Activated gamma-delta T cell (primary cell): ENCODE measurements at places on chromosomes 1 and 21.

DNA sequence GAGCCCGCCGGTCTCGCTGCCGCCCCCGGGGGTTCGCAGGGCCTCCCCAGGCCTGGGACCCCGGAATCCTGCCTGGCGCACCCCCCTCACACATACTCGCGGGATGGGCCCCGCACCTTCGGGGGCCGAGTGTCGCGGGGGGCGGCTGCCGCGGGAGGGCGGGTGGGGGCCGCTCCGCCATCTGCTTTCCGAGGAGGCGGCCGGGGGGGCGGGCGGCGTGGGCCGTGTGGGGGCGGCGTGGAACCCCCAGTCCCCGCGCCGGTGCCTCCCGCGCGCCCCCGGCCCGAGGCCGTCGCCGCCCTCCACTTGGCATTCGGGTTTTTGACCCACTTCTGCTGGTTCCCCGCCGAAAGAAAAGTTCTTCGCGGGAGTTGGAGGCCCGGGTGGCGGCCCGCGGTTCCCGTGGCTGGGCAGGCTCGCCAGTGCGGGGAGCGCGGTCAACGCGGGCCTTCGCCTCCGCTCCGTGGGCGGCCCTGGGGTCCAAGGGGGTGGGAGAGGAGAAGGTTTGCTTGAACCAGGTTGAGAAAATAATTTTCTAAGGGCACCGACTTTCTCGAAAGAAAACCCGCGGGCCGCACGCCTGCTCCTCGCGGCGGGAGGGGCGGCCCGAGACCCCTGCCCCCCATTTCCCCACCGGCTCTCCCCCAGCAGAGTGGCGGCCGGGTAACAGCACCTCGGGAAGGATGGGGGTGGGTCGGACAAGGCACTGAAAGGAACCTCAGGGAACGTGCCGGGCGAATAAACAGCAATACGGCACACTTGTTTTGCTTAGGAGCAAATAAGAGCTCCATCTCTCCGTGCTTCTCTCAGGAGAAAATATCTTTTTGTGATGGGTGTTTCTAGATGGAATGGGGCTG is 1.6 kb downstream of the PHF13 start:
- peak; percentile 32 for DNase-seq

- no peak for DNase-seq
Measured at GRCh38 chr1:2014181-2014580, 5.0 kb upstream of the GABRD start.

- no peak for DNase-seq
Measured at GRCh38 chr1:246329900-246330299, 177.2 kb downstream of the SMYD3 start.

GRCh38 chr1:97053268-97053667 is 331.7 kb downstream of the PTBP2 start:
- no peak for DNase-seq

DNA sequence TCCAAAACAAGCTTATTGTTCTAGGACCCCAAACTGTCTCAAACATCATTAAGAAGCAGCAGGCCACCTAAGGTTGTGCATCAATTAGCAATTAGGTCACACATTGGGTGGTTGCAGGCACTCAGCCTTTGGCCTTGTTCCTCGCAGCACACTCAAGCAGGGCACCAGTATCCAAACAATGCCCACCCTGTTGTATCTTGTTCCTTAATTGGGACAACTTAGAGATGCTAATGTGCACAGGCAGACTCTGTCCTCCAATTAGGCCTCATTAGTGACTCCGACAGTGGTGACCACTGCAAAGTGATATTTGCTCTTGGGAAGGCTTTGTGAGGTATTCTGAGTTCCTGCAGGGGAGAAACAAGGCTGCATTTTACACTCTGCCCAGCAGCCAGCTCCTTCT is 515.1 kb upstream of the PTBP2 start:
- DNase-seq: no peak

DNA sequence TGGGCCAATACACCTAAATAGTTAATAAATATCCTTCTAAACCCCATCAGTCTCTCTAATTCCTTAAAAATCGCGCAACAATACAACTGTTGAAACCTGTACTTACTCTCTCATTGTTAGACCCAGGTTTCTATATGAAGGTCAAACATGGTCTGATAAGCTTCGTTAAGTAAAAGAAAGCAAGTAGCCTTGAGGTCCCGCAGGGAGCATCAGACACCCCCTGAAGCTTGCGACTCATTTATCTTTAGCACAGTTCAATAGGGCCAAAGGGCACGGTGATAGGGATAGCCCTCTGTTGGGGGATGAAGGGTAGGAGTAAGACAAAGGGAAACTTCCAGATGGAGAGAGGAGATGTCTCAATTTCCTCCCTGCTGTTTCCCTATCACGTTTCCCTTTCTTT is 27.3 kb upstream of the THEM4 start:
- DNase-seq: no peak

- DNase-seq: no peak
Measured at GRCh38 chr21:37737996-37738395, 178.3 kb downstream of the KCNJ6 start.

- no peak for DNase-seq
Measured at GRCh38 chr1:233625087-233625486, 11.2 kb downstream of the KCNK1 start.

- DNase-seq: no peak
Measured at GRCh38 chr1:227808566-227808965, 6.9 kb upstream of the PRSS38 start.

DNA sequence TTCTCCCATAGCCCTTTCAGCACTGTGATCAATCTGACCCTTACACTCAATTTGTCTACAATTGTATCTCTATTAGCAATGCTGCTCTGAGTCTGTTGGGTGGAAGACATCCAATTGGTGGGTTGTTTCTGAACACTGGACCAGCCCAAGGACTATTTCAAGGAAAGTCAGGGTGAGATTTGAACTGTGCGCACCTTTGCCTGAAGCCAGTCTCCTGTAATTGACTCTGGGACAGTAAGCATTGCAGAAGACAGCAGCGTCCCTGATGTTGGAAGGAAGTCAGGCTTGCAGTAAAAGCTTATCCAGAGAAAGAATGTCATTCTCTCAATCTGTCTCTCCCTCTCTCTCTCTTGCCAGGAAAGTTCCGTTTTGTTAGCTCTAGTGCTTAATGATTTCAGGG is 233.9 kb downstream of the KIF26B start:
- no peak for DNase-seq

- DNase-seq: no peak
Measured at GRCh38 chr1:169271098-169271497, 96.5 kb downstream of the NME7 start.

GRCh38 chr1:145689922-145690321 is 17.2 kb downstream of the PDZK1 start:
- DNase-seq: no peak

- DNase-seq: no peak
Measured at GRCh38 chr1:198669023-198669698, 30.3 kb downstream of the PTPRC start.

- no peak for DNase-seq
Measured at GRCh38 chr1:95278173-95279006, 44.4 kb downstream of the RWDD3 start.

DNA sequence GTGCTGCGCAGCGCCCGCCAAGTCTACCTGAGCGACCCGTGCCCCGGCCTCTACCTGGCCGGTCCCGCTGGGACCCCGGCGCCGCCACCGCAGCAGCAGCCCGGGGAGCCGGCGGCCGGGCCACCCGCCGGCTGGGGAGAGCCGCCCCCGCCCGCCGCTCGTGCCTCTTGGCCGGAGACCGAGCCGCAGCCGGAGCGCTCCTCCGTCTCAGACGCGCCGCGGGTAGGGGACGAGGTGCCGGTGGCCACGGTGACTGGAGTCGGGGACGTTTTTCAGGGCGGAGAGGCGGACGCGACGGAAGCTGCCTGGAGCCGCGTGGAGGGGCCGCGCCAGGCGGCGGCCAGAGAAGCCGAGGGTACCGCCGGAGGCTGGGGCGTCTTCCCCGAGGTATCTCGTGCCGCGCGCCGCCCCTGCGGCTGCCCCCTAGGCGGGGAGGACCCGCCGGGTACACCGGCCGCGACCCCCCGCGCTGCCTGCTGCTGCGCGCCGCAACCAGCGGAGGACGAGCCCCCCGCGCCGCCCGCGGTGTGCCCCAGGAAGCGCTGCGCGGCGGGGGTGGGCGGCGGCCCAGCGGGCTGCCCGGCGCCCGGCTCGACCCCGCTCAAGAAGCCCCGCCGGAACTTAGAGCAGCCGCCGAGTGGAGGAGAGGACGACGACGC is 646 bp downstream of the IER5 start:
- peak; percentile 42 for DNase-seq

DNA sequence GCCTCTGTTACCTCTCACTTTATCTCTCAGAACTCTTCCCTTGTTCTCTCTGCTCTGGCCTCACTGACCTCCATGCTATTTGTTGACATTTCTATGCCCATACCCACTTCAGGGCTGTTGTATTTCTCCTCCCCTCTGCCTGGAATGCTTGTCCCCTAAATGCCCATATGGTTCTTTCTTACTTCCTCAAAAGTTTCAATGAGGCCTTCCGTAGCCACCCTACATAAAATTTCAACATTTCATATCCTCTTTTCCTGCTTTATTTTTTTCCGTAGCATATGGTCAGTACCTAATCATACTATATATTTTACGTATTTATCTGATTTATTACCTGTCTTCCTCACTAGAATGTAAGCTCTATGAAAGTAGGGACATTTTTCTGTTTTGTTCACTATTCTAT is 47.1 kb upstream of the ZYG11A start:
- no peak for DNase-seq

- no peak for DNase-seq
Measured at GRCh38 chr1:243483071-243483771, 227.4 kb downstream of the SDCCAG8 start.

DNA sequence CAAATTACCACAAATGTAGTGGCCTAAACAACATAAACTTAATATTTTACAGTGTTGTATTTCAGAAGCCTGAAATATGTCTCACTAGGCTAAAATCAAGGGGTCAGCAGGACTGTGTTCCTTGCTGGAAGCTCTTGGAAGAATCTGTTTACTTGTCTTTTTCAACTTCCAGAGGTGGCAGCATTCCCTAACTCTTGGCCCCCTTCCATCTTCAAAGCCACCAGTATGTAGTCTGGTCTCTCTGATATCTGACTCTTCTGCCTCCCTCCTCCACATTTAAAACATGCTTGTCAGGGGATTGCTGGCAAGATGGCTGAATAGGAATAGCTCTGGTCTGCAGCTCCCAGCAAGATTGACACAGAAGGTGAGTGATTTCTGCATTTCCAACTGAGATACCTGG is 567.5 kb downstream of the PLA2G4A start:
- no peak for DNase-seq

DNA sequence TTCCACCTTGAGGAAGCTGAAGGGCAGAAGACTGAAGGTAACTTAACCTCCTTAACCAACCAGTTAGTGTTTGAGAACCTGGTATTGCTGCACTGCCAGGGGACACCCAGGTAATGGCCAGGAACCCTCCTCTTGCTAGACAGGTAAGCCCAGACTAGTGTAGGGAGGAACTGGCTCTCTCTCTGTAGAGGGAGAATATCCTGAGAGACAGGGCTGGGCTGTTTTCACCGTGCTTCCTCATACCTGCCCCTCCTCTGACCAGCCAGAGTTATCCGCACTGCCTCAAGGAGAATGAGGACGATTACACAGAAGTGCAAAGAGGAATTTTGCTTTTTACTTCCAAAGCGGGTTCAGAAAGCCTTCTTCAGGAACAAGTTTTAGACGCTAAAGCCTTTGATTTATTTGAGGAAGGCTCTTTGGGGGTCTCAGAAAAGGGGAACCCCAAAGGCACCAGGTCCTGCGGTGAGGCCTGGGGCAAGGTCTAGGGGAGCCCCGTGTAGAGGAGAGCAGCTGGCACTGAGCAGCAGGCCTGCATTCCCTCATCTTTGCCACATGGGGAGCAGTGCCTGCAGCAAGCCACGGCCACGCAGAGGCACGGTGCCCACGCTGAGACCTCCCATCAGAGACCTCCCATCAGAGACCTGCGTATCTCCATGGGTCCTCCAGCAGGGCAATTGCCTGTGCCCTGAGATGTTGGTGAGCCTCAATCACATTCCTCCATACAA is 13.5 kb downstream of the GNG4 start:
- no peak for DNase-seq

DNA sequence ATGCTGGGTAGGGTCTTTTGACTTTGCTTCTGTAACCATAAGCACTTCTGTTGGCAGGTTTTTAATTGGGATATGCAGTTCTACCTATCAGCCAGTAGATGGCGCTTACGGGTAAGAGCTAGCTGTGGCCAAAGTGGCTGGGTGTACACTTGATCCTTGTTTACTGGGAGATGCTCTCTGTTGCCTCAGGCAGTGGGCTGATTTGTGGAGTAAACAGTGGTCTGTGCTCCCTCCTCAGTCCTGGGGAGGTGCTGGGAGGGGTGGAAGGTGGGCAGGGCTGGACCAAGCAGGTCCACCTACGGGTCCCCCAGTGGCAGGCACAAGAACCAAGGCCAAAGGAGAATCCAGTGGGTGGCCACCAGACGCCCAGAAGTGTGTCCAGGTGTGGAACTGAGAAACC is 43.4 kb downstream of the RALGPS2 start:
- no peak for DNase-seq

DNA sequence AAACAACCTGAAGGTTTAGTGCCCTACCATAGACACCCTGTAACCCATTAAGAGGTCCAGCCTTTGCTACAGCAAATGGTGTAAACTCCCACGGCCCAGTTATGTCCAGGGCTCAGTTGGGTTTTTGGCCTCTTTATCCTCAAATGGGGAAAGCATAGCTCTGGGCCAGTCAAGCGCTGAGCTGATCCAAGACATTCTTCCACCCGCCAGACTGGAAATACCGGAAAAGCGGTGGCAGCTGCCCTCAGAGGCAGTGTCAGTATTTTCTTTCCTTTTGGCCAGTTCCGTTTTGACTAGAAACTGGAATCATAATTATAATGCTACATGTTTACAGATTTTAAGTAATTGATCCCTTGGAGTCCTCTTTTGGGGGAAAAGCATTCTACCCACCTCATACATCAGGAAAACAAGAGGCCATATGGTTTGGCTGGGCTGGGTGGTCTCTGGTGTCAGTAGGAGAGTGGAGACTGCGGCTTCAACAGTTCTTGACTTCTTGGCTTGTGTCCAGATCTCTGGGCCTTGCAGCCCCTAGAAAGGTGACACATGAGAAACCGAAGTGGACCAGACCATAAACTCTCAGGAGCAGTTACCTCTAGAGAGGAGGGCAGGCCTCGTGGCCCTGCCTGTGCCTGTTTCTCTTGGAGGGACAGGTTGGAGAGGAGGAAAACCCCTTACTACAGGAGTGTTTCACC is 30.2 kb upstream of the CLDN14 start:
- DNase-seq: no peak

DNA sequence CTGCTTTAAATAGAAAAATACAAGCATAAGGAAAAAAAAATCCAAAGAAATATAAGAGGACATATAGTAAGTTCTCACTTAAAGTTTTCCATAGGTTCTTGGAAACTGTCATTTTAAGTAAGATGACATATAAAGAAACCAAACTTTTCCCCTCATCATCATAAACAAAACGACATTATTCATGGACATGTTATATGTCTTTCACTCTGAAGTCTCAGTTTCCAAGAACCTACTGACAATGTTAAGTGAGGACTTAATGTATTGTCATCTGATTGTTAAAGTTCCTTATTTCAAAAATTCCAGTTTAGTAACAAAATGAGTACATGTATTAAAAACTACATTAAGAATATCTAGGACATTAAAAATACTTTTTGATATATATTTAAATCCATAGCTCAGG is 69.6 kb upstream of the GFI1 start:
- no peak for DNase-seq

- no peak for DNase-seq
Measured at GRCh38 chr1:150609732-150610131, 19.7 kb downstream of the ENSA start.
